ENCODE measurements at places on chromosomes 12 and 14. TPM values are rescaled to one million over a fixed set of nuclear protein-coding genes. Genes with fewer than 3 reads are reported as not detected.
A peak's percentile ranks its signal among the peaks of the same experiment; 100 is the strongest.

GRCh38 chr14:83850092-83850491 is 1679.9 kb upstream of the FLRT2 start:
- DNase-seq, result no peak

DNA sequence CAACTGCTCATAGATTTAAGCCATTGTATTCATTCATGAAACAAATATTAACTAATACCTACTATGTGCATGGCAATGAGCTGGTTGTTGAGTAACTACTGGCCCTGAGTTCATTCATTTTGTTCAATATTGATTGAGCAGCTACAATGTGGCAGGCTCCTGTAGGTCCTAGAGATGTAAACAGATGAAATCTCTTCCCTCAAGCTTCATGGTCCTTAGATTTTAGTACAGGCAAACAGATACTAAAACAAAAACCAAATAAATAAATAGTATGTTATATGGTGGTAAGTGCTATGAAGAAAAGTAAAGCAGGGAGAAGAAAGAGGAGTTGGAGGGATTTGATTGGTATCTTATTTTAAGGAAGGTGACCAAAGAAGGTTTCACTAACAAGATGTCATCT is 77.8 kb downstream of the RERG start:
- DNase-seq, result no peak

DNA sequence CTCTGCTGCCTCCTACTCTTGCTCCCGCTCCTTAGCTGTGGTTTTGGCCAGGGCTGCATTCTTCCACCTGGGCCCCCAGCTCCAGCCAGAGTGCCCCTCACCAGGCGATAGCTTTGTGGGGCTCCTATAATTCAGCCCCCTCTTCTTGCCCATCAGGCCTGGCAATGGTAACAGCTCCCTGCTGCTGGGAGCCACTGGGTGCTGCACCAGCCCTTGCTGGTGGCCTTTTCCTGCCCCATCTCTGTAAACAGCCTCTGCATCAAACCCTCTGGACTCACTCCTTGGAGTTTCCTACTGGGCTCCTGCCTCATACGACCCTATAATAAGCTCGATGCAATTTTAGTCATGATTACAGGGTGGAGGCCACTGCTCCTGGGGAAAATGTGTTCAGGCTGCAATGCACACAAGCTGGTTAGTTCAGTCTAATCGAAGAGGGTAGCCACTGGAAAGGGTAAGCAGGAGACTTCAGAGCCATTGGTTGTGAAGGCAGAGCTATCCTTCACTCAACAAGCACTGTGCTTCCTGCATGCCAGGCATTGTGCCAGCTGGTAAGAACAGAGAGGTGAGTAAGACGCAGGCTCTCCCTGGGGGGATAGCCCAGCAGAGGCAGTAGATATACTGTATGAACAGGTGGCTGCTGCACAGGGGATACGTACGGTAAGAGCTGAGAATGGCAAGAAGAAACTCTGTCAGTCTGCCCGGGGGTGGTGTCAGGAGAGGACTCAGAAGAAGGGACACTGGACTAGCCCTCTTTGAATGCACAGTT is 24.7 kb downstream of the CLMN start:
- DNase-seq, result no peak

DNA sequence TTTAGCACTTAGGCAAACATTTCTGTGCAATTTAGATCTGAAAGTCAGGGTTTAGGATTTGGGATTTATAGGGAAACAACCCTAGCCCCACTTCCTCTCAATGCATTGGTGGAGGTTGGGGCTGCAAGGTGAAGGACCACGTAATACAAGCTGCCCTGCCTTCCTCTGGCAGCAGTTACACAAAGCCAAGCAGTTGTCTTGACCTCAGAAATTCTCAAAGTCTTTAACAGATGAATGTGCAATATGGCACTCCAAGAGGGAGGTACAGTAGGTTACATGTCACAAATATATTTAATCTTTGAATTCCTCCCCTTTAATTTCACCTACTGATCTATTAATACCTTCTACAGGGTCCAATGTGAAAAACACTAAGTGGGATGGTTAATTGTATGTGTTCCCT is 23.9 kb downstream of the IFNG-AS1 start:
- no peak for DNase-seq

DNA sequence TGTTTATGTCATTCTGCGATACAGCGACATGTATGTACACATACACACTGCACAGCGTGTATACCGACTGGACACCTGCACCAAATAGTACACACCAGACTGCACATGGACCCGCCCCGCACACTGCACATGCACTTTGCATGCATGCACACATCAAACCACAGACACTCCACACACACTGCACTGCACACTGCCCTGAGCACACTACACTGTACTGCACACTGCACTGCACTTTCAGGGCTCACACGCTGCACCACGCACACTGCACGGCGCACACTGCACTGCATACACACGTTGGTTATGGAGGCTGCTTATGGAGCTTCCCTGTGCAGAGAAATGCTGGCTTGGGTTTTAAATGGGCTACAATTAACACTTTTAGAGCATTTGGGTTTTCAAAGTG is 1.6 kb downstream of the PAPLN start:
- no peak for DNase-seq

DNA sequence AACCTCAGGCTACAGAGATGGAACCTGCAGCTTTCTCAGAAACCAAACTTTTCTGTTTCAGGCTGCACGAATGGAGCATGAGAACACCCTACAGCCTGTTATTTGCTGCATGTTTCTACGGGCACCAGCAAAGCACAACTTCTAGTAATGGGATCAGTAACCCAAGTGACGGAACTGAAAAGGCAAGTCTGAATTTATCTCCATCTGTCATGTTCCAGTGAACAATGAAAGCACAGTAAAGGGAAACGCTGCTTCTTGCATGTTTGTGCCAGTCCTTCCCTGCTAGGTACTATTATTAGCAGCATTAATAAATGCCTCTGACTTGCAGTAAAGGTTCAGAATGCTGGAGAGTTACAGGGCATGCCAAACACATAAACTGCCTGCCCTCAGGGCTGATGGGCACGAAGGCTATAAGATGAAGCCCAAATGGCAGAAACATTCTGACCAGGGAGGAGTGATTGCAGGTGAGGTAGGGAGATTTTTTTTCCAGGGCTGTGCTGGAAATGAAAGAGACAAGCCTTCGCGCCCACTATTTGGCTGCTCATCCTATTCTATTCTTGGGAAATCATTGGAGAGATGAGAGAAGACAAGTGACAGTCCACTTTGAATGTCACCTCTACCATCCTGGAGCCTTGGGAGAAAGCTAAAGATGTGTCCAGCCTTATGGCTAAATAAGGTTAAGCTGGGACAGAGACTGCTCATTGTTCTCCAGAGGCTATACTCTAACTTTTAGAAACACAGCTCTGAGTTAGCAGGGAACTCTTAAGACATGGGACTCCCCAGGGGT is 100.4 kb upstream of the PLXNC1 start:
- DNase-seq, result no peak

GRCh38 chr14:79036441-79036840 is 866.3 kb downstream of the NRXN3 start:
- DNase-seq, result no peak

- DNase-seq, result no peak
Measured at GRCh38 chr14:91985521-91986255, 38.2 kb upstream of the FBLN5 start.

- DNase-seq, result peak; percentile 27
Measured at GRCh38 chr12:75444429-75445136, 36.0 kb upstream of the GLIPR1 start.

- DNase-seq, result no peak
Measured at GRCh38 chr12:121504505-121504904, 76.3 kb downstream of the KDM2B start.

DNA sequence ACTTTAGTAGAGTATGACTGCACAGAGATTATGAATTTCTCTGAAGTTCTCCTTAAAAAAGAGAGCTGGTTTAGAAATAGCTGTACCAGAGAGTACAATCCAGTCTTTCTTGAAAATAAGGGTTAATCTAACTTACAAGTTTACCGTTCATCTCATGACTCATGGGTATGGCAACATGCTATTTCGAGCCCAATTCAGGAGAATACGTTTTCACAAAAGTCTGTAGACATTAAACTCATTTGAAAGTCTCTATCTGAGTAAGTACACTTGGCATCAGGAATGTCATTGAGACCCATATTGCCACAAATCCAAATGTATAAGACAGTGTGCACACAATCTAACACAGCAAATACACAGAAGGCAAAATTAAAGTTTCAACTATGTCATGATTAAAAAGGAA is 160.5 kb downstream of the PIK3C2G start:
- DNase-seq, result no peak

GRCh38 chr14:105891631-105892452 is 365.5 kb downstream of the TMEM121 start:
- DNase-seq, result peak; percentile 30

DNA sequence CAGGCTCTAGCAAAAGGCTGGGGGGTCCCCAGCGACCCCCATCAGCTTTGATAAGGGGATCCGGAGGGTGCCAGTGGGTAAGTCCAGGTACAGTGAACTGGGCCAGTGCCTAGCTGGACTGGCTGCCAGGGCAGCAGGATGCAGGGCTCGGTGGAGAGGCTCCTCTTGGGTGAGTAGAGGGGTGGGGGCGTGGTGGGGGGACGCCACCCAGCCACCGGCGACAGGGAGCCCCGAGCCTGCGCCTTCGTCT is 171 bp downstream of the RAPGEF3 start:
- no peak for DNase-seq

GRCh38 chr14:35929186-35929585 is 103.0 kb downstream of the BRMS1L start:
- no peak for DNase-seq

DNA sequence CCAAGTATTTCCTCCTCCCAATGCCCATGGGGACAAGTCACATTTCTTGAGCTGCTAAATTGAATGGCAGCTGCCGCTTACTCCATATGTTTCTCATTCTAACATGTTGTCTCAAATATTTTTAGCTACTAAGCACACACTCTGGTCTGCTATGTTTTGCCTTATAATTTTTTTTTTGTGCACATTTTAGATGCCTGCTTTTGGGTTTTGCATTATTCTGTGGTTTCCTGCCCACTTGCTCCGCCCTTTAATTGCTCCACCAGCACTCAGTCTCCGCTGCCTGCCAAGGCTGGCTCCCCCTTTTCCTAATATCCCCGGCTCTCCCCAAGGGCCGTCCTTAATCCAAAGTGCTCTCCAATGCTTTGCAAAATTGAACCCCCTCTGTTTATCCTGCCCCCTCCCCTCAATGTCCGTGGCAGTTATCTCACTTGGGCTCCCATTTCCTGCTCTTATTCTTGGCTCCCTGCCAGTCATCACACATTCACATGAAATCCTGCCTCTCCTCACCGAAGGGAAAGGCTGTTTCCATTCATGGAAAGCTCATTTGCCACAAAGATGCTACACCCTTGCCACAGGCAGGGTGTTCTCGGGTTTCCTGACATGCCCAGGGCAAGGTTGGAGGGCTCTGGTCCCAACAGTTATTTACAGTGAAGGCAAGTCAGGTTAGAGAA is 79.4 kb downstream of the C12orf75 start:
- peak; percentile 36 for DNase-seq

The CCNT1 gene
- 28.4 TPM for total RNA-seq

The C14orf180 gene
- total RNA-seq, result not detected

- DNase-seq, result no peak
Measured at GRCh38 chr14:37246427-37246829, 48.7 kb downstream of the MIPOL1 start.

DNA sequence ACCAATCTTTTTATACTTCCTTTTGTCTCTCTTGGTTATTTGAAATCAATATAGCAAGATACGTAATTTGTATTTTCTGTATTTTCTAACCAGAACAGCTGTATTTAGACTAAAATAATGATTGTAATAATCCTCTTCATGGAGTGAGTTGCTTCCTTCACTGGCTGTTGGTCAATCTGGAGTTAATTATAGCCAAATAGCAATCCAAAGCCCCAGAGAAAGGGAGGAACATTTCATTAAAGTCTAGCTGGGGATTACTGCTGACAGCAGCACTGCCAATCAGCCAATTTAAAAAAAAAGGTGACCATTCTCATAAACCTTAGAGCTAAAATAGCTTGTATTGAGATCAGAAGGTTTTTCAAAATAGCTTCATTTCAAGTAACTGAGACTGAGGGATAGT is 118.0 kb downstream of the TRHDE start:
- no peak for DNase-seq
